ACHN (cell line): ENCODE measurements at places on chromosomes 7 and 10.

- peak; percentile 75 for DNase-seq
These were observed 39.7 kb upstream of the TNKS2 start for GRCh38 chr10:91758303-91759146.

GRCh38 chr10:99920901-99921300 lies 88.8 kb downstream of the DNMBP start:
- peak; percentile 9 for DNase-seq

DNA sequence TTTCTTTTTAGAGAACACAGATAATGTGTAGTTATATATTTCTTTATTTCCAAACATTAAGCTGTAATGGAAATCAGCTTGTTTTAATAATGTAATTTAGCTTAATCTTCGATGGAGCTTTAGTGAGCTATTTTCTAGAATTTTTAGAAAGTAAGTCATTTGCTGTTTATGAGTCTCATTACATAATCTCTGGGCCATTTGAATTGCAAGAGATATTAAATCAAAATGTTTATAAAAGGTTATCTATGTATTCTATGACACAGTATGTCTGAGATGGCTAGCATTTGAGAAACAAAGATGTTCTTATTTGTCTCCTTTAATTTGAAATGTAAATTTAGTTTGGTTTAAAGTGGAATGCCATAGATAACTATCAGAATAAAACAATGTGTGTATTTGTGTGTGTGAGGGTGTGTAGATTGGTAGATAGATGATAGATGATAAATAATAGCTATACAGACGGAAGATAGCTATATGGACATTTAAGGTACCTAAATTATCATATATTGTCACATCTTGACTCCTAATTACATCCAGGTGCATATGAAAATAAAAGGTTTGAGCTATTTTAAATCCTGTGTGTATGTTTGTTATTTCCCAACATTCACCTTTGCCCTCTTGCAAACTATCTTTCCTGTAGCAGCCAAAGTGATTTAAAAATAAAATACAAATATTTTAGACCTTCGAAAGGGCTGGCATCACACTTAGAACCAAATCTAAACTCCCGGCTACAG lies 478.0 kb upstream of the KLF6 start:
- no peak for DNase-seq

GRCh38 chr10:93947055-93947454 lies 46.7 kb upstream of the PLCE1 start:
- DNase-seq = no peak

GRCh38 chr7:99030457-99030856 lies 113.5 kb downstream of the SMURF1 start:
- no peak for DNase-seq

DNA sequence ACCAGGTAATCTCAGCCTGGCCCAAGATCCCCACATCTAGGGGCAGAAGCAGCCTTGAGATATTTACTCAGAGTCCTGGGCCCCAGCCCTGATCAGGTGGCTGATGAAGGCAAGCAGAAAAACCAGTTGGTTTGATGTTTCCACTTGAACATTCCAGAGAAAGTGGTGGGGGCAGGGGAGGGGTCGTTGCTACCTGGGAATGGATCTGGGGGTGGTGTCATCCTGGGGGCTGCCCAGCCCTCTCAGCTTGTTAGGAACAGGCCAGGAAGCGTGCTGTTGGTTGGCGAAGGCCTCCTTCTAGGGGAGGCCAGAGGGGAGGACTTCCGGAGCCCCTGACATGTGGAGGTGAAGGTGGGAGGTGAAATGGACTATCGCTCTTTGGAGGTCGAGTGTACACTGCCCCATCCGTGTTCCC lies 3.7 kb upstream of the ABHD11 start:
- no peak for DNase-seq

DNA sequence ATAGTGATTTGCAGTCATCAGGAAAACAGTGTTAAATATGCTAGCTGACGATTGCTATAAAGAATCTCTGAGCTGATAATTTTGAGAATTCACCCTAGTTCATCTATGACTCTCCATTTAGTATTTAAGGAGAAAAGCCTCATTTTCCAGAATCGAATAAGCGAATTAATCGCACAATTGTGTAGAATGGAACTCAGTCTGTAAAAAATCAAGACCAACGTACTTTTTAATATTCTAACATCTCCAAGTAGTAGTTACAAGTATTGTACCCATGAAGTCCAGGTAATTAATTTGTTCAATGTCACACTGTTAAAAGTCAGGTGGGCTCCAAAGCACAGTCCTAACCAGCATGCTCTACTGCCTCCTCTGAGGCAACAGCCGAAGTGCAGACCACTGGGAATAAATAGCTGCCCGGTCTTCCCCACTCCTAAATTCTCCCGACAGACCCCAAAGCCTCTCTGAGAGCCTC lies 380 bp upstream of the AGBL3 start:
- DNase-seq = no peak

DNA sequence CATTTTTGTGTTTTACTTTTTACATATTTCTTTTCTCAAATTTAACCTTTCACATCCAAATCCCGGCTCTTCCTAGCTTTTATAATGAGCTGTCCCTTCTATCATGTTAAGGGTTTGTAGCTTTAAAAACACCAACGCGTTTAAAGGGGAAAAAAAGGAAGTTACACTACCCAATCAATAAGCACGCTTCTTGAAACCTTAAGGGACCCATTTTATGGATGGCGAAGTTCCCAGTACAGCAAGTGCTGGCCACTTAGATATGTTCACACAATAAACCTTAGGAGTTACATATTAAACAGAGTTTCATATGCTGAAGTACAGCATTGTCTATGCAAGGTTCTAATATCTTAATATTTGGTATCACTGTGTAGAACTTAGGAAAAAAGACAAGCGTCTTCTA lies 1.8 kb downstream of the GNG11 start:
- DNase-seq = peak; percentile 34

GRCh38 chr7:141012696-141013344 lies 1.9 kb downstream of the MRPS33 start:
- peak; percentile 69 for DNase-seq

- peak; percentile 65 for DNase-seq
These were observed 8.5 kb downstream of the SP8 start for GRCh38 chr7:20778063-20778721.

DNA sequence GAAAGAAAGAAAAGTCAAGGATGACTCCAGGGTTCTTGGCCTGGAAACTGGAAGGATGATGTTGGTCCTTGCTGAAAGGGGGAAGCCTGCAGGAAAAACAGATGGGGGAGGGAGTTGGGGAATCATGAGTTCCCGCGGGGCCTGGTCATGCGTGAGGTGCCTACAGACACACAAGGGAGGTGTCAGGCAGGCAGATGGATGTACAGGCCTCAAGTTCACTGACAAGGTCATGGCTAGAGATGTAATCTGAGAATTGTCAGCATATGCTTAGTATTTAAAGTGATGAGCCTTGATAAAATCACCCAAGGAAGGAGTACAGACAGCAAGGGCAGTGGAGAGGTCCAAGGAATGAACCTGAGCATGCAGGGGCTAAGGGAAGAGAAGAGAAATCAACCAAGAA lies 46.8 kb downstream of the DLG5 start:
- no peak for DNase-seq

DNA sequence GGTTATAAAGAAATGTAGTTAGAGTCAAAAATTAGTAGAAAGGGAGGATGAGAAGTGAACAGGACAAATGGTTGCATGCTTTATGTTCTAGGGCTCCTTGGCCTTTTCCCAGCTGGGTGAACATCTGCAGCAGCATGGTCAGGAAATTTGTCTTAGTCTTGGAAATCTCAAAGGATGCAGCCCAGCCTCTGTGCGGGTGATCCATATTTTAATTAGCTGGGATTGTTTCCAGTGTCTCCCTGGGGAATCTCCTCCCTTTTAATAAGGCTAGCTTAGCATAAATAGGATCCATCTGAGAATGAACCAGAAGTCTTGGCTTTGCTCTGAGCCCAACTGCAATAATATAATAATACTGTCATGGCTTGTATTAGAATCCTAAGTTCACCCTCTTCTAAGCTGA lies 198.3 kb downstream of the PRKG1 start:
- no peak for DNase-seq

DNA sequence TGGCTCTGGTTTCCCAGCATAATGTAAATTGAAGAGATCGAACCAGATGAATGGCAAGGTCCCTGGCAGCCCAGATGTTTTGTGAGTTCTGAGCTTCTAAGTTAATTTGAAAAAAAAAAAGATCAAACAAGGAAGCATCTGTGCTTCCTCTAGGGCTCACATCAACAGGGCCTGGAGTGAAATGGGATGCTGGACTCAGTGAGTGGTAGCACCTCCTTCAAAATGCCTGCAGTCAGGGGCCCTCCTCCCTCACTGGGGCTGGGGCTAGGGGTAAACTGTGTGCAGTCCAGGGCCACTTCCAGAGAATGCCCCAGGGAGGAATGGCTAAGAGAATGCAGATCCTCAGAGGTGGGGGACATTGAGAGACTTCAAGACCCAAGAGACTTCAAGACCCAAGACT lies 6.0 kb upstream of the CUEDC2 start:
- no peak for DNase-seq

- DNase-seq = no peak
These were observed 8.4 kb downstream of the SFRP5 start for GRCh38 chr10:97763411-97763810.

GRCh38 chr7:154744861-154745258 lies 258.1 kb downstream of the PAXIP1 start:
- no peak for DNase-seq

GRCh38 chr7:146331369-146331768 lies 214.8 kb downstream of the CNTNAP2 start:
- DNase-seq = no peak

DNA sequence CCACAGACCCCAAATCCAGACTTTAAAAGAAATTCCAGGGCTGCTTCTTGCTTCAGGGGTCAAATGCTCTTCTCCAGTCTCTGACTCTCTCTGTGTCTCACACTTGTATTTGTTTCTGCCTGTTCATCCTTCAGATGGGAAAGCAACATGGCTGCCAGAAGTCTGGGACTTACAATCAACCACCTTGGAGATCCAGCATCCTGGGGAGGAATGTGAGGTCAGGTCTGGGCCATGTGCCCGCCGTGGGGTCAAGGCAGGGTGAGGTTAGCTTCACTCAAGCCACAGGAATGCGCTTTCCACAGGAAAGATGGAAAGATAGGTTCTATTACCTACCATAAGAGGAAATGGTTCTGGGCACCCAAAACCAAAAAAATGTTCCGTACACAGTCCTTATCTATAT lies 34.3 kb upstream of the NPVF start:
- peak; percentile 61 for DNase-seq

DNA sequence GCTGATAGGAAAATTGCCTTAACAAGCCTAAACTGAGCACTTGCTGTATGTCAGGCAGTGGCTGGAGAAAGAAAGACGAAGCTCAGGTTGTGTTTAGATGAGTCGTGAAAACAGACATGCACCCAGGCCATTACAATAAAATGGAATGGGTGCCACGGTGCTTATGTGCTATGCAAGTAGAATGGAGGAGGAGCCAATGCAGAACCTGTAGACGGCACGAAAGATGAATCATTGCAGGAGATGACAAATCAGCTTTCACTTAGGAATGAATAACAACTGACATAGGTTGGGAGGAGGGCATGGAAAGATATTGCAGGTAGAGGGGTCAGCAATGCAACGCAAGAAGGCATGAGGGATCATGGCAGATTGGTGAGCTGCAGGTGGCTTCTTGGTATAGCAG lies 61.2 kb upstream of the ARHGAP21 start:
- no peak for DNase-seq

- DNase-seq = no peak
These were observed 34.2 kb downstream of the C7orf33 start for GRCh38 chr7:148624735-148625134.

DNA sequence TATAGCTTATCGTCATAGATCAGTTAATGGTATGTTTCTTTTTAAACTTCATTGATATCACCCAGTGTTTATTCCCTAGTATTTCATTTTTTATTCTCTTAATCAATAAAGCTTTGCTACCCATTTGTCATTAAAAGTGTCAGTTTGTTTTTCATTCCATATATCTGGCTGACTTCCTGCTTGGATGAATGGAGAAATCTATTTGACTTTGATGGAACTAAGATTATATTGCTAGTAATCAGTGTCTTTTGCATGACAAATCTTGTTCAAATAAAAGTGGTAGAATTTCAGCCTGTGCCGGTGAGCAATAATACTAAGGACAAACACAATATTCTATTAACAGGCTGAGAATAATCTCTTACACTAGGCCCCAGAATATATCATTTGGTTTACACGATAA lies 203.3 kb downstream of the SEC23IP start:
- no peak for DNase-seq

DNA sequence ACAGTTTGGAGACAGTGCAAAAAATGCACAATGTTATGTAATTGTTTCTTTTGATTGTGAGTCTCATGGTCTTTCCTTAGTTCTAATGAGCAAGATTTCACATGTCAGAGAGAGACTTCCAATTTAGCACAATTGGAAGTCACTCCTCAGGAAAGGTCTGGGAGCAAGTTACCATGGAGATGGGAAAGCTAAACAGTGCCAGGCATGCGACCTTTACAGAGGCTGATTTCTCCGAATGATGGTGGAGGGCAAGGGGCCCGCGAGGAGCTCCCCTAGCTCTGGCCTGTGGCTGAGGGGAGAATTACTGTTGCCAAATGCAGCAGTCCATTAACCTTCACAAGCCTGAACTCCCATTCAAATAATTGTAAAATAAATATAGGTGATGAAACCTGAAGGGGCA lies 59.3 kb downstream of the CDCA7L start:
- no peak for DNase-seq

DNA sequence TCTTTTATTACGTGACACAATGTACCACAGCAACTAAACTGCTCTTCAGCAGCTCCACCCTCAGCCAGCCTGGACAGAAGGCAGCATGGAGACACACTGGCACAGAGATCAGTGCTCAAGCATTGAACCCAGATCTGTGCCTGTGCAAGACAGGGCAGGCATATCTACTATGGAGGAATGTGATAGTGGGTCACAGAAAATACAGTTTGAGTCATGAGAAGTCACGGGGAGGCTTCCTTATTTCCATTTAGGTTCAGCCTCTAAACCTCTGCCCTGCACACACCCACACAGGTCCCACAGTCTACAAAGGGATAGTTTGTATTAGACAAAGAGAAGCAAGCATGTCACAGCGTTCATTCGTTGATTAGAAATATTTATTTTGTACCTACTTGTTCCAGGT lies 187.4 kb upstream of the AGR3 start:
- no peak for DNase-seq

GRCh38 chr10:103541616-103542015 lies 48.1 kb downstream of the NEURL1 start:
- DNase-seq = no peak

DNA sequence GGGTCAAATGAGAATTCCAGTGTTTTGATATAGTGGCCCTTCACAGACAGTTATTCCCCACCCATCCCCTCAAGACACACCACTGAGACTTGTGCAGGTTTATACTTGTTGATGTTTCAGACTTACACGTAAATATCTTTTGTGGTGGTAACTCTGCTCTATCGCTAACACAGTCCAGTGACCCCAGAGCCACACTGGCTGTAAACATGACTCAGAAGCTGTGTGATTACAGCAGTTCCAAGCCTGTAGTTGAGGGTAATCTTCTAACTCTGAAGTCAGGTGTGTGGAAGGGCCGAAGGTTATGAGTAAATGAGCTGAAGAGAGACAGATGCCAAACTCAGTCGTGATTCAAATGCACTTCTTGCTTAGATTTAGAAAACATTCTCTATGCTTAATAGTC lies 19.4 kb downstream of the NOBOX start:
- DNase-seq = peak; percentile 93

GRCh38 chr7:80131675-80132435 lies 2.8 kb upstream of the GNAI1 start:
- DNase-seq = no peak
